Cortex of kidney (tissue), 1 donor: ENCODE measurements at places on chromosomes 6 and 20.

DNA sequence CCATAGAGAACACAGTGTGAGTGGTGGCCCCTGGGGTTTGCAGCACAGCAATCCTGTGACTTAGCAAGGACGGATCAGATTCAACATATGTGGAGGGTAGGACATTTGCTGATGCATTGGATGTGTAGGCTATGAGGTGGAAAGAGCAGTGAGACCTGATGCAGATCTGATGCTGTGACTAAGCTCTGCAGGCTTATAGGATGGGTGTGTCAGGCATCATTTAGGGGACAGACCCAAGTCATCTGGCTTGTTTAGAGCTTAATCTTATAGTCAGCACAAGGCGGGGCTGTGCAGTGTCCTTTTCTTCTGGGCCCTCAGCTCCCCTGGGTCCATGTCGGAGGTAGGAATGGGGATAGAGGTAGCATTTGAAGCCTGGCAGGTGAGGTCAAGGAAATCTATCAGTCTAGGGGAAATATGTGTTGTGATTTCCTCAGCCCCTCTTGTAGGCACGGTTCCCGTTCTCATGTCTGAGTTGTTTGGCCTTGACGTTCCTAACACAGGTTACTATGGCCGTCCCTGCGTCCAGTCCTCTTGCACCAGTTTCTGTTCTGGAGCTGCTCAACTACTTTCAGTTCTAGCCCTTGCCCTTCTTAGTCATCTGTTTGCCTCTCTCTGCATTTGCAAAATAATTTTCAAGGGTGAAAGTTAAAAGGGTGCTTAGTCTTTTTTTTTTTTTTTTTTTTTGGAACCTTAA lies 15.6 kb upstream of the MAPRE1 start:
- no peak for DNase-seq

DNA sequence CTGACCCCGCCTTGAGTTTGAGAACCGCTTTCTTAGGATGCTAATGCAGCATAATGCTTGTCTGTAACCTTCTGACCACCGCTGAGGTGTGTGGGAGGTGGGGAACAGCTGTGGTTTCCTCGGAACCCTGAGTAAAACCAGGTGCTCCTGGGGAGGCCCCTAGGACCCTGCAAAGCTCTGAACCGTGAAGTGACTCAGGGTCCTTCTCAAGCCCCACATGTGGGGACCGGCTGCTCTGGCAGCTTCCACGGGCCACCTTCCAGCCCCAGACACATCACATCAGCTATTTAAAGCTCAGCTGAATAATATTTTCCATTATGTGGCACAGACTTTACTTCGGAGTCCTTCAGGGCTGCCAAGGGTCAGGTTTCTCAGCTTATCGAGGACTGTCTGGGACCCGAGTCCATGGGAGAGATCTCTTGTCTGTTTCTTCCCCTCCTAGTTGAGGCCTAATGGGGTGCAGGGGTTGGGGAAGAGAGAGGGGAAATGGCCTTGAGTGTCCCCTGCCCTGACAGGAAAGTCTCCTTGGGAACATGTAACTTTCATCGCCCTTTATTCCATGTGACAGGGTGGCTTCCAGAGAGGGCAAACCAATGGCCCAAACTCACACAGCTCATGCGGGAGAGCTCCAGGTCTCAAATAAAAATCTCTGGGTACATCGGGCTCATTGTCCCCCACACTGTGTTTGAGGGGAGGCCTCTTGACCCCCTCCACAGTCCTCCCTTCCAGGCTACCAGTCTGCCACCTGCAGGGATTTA lies 186.1 kb upstream of the SLC24A3 start:
- DNase-seq: no peak

DNA sequence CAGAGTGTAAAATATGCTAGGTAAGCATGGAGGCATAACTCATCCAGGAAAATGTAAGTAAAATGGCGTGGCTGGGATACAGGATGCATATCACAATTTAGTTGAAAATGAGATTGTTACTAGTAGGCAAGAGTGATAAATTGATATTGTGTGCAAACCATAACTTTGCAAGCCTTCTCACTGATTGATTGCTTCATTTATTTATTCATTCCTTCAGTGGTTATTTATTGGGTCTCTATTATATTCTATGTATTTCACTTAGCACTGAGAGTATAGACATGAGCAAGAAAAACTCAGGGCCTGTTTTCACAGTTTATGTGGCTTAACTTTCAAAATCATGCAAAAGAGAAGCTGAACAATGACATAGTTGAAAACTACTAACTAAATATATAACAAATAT lies 241.0 kb upstream of the EYS start:
- no peak for DNase-seq

- DNase-seq: no peak
Measured at GRCh38 chr6:146287691-146288369, 255.8 kb upstream of the RAB32 start.

DNA sequence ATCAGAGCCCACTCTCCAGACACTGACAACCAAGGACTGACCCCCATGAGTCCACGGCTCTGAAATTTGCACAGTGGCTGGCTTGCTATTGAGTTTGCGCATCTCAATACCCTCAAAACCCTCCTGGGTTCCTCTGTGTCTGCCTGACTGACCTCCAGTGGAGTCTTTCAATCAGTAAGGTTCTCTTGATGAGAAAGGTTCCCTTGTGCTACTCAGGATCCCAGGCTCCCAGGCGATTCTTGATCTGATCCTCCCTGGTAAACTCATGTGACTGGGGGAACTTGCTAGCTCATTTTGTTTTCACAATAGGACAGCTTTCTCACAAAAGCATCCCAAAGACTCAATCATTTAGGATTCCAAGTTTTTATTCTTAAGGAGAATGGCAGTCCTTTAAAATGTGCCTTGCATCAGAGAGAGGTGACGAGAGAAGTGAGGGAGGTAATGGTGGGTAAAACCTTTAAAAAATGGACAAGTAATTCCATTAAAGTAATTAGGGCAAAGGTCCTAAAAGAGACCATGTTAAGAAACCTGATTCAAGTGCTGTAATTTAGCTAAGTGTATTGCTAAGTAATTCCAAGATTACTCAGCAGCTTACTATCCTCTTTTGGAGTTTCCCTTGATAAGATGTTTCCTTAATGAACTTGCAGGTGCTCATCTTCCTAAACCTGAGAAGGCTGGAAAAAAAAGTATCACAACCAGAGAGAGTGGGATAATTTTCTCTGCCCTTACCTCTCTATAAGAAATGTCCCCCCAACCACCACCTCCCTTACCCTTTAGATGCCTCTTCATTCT lies 304.7 kb upstream of the SGK1 start:
- DNase-seq: no peak

- DNase-seq: no peak
Measured at GRCh38 chr6:8194490-8194889, 92.1 kb upstream of the EEF1E1 start.

DNA sequence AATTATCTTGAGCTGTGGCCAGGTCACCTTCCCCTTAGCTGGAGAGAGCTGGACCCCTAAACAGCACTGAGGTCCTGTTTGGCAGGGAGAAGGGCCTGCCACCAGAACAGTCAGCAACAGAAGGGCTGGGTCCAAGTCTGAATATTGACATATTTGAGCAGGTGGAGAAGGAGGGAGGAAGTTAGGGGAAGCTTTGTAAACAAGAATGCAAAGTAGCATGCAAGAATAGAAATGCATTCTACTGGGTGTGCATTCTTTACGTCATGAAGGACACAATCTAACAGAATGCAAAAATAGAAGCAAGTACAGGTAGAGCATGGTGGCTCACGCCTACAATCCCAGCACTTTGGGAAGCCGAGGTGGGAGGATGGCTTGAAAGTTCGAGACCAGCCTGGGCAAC lies 100.5 kb downstream of the QRSL1 start:
- DNase-seq: no peak

GRCh38 chr6:152167641-152168603 lies 360.4 kb downstream of the ESR1 start:
- no peak for DNase-seq

GRCh38 chr6:30399390-30400058 lies 54.6 kb downstream of the RPP21 start:
- no peak for DNase-seq

DNA sequence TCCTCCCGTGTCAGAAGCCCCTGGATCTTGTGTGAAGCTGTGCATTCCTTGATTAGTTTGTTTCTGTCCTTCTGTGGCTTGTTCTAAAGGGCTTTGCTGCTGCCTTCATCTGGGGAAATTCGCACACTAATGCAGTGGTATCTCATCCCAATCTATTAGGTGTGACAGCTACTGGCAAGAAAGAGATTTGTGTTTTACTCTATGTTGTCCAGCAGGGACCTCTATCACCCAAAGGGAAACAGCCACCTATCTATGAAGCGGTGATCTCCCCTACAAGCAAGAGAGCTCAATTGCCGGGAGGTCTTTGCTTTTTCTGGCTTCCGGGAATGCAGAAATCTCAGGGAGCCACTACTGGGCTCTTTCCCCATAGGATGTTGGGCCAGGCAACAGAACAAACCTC lies 151.8 kb downstream of the NRN1 start:
- DNase-seq: no peak

GRCh38 chr6:108562503-108562993 lies 1.8 kb downstream of the FOXO3 start:
- no peak for DNase-seq

- no peak for DNase-seq
Measured at GRCh38 chr6:23213193-23213592, 643.8 kb downstream of the HDGFL1 start.

DNA sequence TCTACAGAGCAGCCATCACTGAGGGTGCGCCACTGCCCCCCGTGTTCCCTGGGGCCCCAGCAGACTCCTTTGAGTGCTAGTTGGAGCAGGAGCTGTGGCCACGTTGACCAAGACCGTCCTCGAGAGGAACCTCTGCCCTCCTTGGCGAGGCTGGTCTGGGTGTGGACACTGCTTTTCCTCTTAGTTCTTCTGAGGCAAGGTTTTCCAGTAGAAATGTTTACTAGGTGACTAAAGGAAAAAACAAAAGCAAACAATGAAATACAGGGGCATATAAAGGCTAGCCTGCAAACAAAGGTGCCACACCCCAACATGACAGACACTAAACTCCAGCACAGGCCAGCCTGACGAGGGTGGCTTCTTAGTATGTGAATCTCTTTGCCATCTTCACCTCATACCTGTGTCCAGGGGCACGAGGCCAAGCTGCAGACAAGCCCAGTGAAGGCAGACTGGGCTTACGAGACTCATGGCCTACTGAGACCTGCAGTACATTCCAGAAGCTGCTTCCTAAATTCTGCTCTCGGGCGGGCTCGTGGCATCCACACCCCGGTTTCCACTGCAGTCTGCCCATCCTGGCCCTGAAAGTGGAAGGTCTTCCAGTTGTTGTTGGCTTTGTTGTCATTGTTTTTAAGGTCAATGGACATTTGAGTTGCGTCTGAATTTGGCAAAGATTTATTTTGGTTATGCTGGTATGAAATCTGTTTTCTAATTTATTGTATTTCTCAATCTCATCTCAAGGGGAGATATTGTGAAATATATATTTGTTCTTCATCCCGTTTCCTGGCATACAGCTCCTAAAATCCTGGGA lies 39.2 kb downstream of the FAM50B start:
- no peak for DNase-seq

DNA sequence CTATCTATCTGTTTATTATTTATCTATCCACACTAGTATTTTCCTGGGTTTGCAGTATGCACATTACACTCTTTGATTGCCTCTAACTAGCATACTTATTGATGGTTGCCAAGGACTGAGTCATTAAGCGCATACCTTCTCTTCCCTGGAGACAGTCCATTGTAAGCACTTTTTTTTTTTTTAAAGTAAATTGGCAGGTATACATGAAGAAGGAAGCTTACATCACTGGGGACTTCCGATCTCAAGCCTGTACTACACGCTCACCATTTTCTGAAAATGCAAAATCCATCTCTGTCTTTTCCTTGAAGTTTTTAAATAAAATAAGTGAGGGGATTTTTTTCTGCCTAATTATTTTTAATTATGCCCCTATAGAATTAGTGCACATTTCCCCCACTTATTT lies 63.5 kb downstream of the HMGN3 start:
- no peak for DNase-seq

DNA sequence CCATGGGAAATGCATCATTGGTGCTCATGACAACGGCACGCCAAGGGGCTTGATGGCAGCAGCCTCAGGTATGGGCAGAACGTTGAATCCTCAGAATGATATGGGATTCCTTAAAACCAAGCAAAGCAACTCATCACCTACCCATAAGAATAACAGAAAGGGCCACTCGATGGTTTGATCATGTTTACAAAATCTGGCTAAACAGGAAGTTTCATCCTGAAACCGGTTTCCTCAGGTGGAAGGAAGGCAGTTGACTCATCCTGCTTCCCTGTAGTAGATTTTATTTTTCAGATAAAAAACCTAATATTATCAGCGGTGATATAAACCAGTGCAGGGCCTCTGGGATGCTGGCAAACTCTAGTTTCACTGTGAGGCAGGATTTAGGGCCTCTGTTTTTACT lies 136.9 kb upstream of the AGPAT4 start:
- DNase-seq: no peak

GRCh38 chr6:79574174-79574573 lies 36.9 kb upstream of the LCA5 start:
- DNase-seq: no peak

- DNase-seq: no peak
Measured at GRCh38 chr20:38649275-38649891, 47.8 kb downstream of the ARHGAP40 start.

DNA sequence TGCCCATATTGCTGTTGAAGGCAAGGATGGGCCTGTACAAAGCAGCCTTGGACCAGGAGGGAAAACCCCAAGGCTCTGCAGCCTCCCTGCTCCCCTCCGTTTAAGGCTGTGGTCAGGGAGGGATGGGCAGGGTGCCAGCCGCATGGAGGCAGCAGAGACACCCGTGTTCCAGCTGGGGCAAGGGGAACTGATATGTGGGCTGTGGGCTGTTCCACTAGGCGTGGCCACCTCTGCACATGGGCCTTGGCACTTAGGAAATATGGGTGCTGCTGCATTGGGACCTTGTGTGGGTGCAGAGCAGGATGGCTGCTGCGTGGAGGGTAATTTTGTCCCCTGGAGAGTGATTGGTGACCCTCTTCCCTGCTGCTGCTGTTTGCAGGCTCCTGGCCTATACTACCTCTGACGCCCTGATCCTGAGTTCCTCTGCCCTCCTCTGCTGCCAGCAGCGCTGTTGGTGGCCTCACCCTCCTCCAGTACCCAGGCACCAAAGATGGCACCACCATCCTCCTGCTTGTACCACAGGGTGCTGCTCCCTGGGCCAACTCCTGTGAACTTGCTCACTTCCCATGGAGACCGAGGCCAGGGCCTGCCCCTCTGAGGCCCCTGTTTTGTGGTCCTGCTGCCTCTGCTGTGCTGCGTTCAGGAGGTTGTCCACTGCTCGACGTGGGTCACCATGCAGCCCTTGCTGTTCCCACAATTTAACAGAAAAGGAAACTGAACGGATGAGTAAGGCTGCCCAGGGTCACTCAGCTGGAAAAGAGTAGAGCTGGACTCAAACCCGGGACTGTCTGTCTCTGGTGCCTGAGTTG lies 35.3 kb downstream of the PANK2 start:
- no peak for DNase-seq

- DNase-seq: no peak
Measured at GRCh38 chr6:149331043-149331807, 13.7 kb downstream of the TAB2 start.

DNA sequence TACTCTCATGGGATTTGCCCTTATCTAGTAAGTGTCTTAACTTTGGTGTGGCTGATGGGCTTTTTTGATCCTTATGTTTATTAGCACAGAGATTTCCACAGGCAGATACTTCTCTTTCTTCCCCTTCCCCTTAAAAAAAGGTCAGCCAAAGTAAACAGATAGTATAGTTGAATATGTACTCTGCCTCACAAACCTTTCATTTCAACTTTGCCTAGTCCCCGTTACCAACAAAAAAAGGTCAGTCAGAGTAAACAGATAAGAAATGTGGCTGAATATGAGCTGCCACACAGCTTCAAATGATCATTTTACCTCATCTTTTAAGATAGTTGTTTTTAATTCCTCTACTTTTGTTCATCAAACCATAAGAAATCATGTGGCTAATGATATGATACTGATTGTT lies 34.1 kb upstream of the SLC35D3 start:
- DNase-seq: no peak

GRCh38 chr6:114085211-114085610 lies 114.3 kb upstream of the HDAC2 start:
- DNase-seq: no peak
